ENCODE measurements at places on chromosomes 1 and 21. TPM values are rescaled to one million over a fixed set of nuclear protein-coding genes. Genes with fewer than 3 reads are reported as not detected.

Gene CD1D
- not detected for total RNA-seq

- DNase-seq = no peak
These were observed 18.7 kb downstream of the RAP1A start for GRCh38 chr1:111638320-111638719.

GRCh38 chr1:202189001-202189790 lies 4.4 kb upstream of the LGR6 start:
- no peak for DNase-seq

DNA sequence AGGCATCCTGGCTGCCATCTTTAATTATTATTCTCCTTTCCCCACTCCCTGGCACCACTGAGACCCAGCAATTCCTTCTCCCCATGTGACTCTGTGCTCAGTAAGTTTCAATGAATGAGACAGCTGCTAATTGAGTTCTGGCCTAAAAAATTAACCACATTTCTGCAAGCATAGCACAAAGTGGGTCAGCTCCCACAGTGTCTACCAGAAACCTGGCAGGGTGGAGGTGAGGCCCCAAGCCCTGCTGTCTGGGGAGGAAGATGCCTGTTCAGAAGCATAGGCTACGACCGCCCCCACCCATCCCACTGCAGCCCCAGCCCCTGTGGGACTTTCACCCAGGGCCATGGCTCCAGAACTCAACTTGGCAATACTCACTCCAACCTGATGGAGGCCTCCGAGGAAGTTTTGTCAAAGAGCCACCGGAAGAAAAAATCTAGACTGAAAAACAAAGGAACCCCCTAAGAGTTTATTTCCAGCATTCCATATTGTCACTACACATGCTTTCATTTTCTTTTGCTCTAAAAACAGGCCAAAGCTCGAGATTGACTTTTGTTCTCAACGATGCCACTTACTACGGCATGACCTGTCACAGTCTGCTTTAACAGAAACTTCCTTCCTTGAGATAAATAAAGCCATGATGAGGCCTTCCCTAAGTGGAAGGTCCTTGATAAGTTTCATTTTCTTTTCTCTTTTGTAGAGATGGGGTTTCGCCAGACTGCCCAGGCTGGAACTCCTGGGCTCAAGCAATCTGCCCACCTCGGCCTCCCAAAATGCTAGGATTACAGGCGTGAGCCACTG lies 26.5 kb downstream of the TMEM63A start:
- no peak for DNase-seq

Gene PLA2G2A
- not detected for total RNA-seq

Gene TSPEAR
- total RNA-seq = 0.15 TPM

DNA sequence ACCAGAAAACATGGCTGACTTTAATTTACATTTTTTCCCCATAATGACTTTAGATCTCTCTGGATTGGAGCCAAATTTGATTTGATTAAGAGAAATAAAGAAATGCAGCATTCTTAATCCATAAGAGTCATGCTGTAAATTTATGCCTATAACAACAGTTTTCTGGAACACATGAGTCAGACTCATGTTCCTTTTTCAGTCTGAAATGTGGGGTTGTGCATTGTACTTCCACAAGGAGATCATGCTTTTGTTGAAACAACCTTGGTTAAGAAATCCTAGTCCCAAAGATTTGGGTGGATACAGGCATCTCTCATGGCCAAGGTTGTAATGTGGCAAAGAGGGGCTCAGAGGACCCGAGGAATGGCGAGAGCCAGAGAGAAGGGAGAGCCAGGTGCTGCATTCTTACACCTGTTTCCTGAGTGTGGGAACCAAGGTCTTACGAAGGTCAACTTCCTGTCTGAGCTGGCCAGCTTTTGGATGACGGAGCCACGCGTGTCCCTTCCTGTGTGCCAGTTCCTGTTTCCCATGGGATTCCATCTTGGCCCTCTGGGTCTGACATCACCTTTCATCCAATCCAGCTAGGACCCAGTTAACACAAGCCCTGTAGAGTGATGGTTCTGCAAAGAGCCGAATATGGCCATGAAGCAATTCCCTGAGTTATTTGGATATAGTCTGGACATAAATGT lies 23.1 kb downstream of the CLDN14 start:
- no peak for DNase-seq

- no peak for DNase-seq
These were observed 34.8 kb upstream of the GREM2 start for GRCh38 chr1:240646571-240647240.

- no peak for DNase-seq
These were observed 19.9 kb downstream of the ELAPOR1 start for GRCh38 chr1:109133815-109134214.

DNA sequence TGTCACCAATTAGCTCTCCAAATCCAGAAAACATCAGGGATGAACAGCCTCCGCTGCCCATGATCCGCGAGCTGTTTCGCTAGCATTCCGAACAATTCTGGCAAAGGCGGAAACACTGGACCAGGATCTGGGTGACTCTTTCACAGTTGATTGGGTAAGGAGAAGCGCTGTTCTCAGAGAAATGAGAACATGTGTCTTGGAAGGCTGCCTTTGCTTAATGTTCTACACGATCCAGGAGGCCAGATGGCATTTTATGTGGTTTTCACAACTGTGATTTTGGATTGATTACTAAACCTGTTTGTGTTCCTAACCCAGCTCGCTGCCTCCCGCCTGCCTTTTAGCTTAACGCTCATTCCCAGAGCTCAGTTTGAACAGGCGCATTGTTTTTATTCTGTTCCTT lies 144.0 kb downstream of the KIF26B start:
- no peak for DNase-seq

- DNase-seq = no peak
These were observed 19.3 kb upstream of the METTL13 start for GRCh38 chr1:171762143-171762563.

GRCh38 chr1:174974711-174975119 lies 25.0 kb upstream of the CACYBP start:
- no peak for DNase-seq

- DNase-seq = peak; percentile 43
These were observed 138.8 kb upstream of the WNT4 start for GRCh38 chr1:22281521-22282363.

GRCh38 chr1:180842052-180842451 lies 70.6 kb upstream of the KIAA1614 start:
- DNase-seq = no peak

Gene AQP10
- not detected for total RNA-seq

- DNase-seq = no peak
These were observed 522.5 kb downstream of the SMYD3 start for GRCh38 chr1:245984390-245985155.

- DNase-seq = no peak
These were observed 146.5 kb upstream of the LYPLAL1 start for GRCh38 chr1:219027146-219027673.

DNA sequence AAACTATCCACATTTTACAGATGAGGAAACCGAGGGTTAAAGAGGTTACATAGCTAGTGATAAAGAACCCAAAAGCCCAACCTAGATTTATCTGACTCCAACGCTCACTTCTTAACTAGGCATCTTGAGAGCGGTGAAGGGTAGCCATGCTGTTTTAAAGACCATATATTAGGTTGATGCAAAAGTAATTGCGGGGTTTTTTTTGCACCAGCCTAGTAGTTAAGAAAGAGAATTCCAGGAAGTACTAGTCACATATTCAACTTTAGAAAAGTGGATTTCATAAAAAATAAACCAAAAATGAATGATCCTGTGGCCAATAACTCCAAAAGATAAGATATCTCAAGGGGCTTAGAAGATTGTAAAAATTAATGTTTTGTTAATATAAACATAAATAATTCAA lies 162.1 kb downstream of the GLUL start:
- no peak for DNase-seq

Gene EEIG2
- 13.8 TPM for total RNA-seq

Gene CACNA1E
- not detected for total RNA-seq

- no peak for DNase-seq
These were observed 27.7 kb upstream of the DYRK1A start for GRCh38 chr21:37338671-37339551.

DNA sequence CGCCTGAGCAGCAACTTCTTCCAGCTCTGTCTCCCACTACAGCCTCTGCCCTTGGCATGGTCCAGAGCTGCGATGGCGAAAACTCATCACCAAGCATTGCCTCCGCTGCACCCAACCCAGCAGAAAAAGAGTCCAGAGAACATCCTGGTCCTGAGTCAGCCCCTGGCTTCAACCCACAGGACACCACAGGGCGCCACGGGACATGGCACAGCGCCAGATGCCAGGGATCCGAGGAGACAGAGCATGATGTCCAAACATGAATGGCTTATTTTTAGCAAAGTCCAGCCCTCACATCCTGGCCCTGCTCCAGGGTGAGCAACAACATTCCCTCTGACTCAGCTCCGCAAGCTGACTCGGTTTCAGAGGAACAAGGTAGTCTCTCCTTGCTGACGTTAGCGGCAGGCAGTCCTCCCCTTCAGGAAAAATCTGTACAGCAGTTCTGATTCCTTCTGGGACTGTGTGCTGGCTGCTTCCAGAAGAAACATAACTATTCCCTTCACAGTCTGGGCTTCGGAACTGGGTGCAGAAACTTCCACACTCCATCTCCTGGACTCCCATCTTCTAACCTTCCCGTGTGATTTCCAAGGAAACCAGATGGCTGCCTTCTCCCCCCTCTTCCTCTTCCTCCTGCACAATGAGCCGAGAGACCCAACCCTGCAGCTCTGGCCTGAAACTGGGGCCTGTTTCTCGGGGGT lies 131.3 kb downstream of the TOMM20 start:
- peak; percentile 99 for DNase-seq

DNA sequence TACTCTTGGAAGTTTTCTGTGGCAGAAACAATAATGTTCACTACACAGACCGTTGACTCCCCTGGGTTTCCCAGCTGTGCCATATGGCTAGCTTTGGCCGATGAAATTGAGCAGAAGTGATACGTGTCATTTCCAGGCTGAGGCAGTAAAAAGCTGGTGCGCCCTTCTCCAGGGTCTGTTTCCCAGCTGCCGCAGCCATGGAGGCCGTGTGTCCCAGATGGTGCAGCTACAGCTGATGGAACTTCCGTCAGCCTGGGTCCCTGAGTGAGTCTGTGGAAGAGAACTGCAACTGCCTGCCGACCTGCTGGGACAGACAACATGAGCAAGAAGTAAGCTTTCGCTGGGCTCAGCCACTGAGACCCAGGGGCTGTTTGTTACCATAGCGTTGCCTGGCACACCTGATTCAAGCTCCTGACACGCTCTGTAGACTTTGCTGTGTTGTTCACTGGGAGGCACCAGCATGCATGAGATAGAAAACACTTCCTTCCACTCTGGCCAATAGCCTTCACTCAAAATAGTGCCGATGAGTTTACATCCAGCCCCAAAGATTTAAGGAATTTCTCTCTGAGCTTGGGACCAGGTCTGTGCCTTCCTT lies 116.3 kb upstream of the SLC25A33 start:
- no peak for DNase-seq

Gene FAM89A
- total RNA-seq = 20.2 TPM

GRCh38 chr21:45551316-45551715 lies 9.1 kb upstream of the SLC19A1 start:
- DNase-seq = no peak

DNA sequence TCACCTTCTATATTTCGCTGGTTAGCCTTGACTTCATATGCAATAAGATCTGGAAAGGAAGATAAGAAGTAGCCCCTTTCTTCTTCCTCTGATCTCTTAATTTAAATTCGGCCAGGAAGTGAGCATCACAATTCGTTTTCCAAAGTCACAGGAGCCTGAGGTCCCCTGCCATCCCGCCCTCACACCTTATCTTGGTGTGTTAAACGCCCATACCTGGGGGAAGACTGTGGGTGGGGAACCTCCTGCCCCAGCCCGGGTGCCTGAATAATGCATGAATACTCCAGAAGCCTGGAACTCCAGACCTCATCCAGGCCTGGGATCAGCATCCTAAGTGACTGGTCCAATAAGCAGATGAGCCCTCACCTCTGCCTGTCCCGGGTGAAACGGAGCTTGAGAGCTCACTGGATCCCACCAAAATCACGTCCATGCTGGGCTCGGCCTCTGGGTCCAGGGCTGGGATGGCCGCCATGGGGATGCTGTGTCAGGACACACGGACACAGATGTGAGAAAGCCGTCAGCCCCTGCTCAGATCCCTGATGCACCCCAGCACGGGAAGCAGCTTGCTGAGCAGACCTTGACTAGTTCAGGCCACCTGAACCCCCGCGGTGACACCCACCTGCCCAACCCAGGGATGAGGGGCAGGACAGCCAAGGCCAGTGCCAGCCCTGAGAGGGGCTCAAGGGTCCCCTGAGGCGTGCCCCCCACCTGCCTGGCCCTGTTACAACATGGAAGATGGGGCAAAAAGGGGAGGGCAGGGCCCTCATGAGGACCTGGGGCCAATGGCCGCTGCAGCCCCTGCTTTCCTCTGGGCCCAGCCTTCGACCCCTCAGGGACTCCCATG lies 686 bp downstream of the DNMT3L start:
- peak; percentile 83 for DNase-seq

DNA sequence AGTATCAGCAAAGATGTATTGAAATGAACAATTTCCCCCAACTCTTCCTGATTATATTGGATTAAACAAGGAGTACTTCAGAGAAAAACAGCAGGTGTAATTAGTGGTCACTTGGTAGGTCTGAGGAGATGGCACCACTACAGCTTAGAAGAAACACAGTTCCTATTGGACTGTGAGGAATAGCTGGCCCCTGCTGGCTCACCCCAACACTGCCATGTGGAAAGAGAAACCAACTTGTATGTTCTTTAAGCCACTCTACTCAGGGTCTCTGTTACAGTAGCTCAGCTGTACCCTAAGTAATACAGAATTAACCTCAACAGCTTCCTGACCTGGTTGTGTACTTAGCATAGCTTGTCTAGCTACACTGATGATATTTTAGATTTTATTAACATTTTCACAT lies 26.5 kb upstream of the MTR start:
- DNase-seq = no peak

GRCh38 chr1:169091480-169091941 lies 15.0 kb upstream of the ATP1B1 start:
- DNase-seq = no peak

DNA sequence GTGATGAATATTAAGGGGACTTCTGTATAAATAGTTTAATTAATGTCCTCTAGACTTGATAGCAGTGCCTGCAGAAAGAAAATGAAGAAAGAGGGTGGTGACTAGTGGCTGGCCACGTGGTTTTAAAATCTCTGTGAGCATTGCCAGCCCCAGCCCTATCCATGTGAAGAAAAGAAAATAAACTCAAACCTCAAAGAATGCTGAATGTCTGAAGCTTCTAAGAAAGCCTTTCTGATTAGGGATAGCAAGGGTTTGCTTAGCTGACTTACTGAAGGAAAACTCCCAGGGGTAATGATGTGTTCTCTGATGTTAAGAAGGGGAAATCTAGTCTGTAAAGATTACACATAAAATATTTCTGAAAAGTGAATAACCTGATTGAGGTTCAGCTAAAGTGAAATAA lies 31.8 kb downstream of the ADGRL2 start:
- no peak for DNase-seq

Gene ROR1
- 131 TPM for total RNA-seq

Gene ATP1A2
- total RNA-seq = 2.9 TPM

Gene RPE65
- not detected for total RNA-seq

DNA sequence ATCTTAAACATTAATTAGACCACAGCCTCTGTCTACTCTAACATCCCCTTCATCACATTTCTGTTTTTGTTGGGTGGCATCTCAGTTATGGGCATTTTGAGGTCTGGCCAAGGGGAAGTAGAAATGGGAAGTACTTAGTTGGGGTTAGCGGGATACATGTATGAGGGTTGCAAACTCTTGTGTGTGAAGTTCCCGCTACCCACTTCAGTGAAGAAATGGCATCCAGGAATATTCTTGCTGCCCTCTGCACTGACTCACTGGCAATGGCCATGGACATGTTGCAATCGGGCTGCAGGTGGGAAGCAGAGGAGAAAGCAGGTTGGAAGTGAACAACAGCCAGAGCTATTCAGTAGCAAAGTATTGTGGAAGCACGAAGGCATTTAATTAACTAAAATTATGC lies 7.4 kb downstream of the CD48 start:
- DNase-seq = no peak
